HFFc6 (cell line): ENCODE measurements at places on chromosomes 6 and 20. TPM values are rescaled to one million over a fixed set of nuclear protein-coding genes. Genes with fewer than 3 reads are reported as not detected.

Gene MTFR2
- 3.2 to 6.6 TPM (median 6.2 TPM) in 3 replicates for total RNA-seq

GRCh38 chr20:11585752-11586352 lies 331.8 kb upstream of the BTBD3 start:
- peak; percentile 1 for DNase-seq

Gene SLC17A1
- not detected in 3 replicates for total RNA-seq

Gene HRH3
- total RNA-seq = not detected in 3 replicates

- peak; percentile 91 for DNase-seq
Observed at GRCh38 chr20:25178563-25179438, 16.7 kb upstream of the ENTPD6 start.
